ENCODE measurements at places on chromosomes 6 and 20.

DNA sequence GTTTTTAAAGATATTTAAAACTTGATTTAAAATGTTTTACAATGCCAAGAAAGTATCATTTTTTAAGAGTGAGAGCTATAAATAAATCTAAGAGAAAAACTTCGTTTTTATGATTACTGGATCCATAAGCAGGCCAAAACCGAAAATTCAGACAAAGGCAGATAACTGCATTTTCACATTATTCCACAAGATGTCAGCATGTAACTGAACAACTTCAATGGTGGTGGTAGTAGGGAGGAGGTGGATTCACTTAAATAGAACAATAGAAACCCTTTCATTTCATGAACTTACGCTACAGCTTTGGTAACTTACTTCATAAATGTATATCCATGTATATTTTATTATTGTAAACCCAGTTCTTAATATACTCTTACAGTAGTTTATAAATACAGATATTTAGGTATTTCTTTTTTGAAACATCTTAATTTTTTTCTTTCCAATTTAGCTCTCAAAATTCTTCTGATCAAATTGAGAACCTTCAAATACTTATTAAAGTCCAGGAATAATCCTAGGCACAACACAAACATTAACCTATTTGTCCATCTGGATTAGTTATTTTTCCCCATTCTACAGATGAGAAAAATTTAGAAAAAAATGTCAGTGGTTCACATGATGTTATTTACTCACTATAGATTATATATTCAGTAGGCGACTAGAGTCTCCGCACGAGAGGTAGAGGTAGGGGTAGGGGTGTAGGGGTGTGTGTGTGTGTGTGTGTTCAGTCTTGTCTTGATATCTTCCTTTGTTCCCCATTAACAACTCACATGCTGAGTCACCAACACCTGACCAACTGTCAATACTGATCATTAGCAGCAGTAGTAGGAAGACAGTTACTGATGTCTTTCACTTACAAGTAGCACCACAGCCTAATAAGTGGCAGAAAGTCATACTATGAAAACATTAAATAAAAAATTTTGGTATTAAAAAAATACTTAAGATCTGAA lies 111.5 kb downstream of the ARHGAP18 start:
- peak; percentile 86 for DNase-seq

- DNase-seq = no peak
Measured at GRCh38 chr6:87341899-87342298, 2.7 kb upstream of the C6orf163 start.

GRCh38 chr6:101083533-101084175 lies 202.5 kb upstream of the ASCC3 start:
- no peak for DNase-seq

DNA sequence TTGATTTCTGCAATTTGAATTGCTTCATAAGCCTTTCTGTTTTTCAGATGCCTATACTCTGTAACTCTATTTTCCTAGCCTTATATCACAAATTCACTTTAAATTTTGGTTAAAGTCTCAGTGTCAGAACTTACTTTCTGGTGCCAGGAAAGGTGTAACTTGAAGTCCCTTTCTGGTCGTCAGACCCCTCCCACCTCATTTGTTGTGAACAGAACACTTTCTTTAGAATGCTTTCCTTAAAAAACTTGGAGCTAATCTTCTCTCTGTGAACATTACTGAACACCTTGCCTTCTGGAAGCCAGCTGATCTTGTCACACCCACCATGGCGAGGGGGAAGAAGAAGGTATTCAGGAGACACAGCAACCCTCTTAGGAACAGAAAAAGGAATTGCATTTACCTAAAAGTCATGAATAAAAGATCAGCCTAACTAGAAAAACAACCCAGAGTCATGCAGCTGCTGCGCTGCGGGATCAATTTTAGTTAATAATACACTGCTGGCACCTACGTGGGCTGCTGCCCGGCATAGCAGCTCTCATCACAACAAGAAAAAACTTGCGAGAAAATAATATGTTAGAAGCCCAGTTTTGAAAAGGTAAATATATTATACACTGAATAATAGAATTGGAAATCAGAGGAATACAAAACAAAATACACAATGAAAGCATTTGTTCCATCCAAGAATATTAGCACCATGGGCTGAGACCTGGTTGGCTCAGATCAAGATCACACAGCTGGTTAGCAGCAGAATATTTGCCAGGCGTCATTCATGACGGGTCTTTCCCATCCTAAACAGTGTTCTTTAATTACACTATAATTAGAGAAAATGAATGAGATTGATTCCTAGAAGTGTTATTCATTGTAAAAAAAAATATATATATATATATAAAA lies 5.8 kb upstream of the FAM217A start:
- no peak for DNase-seq

GRCh38 chr6:27838945-27839625 lies 73.1 kb downstream of the OR2B2 start:
- DNase-seq = no peak

Measured in common myeloid progenitor, CD34-positive (primary cell).